ENCODE measurements at places on chromosomes 2 and 18. TPM values are rescaled to one million over a fixed set of nuclear protein-coding genes. Genes with fewer than 3 reads are reported as not detected.

DNA sequence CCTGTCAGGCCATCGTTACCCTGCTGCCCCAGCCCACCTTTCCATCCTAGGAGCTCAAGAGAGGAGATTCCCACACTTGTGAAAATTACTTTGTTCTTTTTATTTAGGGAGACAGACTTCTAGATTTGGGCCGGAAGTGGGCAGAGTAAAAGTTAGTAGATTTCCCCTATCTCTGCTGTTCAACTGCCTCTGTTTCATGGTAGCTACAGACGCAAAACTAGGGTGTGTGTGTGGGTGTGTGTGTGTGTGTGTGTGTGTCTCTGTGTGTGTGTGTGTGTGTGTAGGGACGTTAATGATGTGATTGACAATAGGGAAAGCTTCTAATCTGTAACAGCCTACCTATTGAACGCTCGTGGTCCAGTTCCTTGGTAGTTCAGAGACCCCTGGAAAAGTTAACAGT, 438 bp downstream of the PSMA8 start:
- no peak for DNase-seq
- no peaks in the 10 kb centered on the region for H3K4me1 ChIP-seq
- H3K36me3 ChIP-seq, result no peaks in the 10 kb centered on the region

DNA sequence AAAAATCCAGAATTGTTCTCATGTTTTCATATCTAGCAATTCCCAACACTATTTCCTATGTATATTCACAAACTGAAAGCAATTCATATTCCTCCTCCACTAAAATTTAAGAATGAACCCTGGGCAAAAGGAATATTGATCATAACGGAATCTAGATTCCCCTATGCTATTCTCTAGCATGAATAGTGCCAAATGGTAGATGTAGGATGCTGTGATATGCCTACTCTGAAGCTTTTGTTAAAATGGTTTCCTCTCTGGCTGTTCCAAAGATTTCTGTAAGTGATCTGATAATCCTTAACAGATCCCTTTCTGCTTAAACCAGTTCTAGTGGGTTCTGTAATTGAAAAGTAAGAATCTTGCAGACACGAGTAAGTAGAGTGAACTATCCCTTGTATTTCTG, 298.0 kb upstream of the TANK start:
- DNase-seq, result no peak
- H3K4me1 ChIP-seq, result no peaks in the 10 kb centered on the region
- H3K4me3 ChIP-seq, result no peak overlapping the region
- no peaks in the 10 kb centered on the region for H3K36me3 ChIP-seq

- no peaks in the 10 kb centered on the region for H3K36me3 ChIP-seq
- no peak for DNase-seq
- H3K4me1 ChIP-seq, result no peaks in the 10 kb centered on the region
- no peaks in the 10 kb centered on the region for H3K27me3 ChIP-seq
These were observed 117.5 kb downstream of the ACVR1 start for GRCh38 chr2:157758586-157758985.

GRCh38 chr2:31778153-31778552, 197.4 kb upstream of the SRD5A2 start:
- H3K27me3 ChIP-seq, result no peaks in the 10 kb centered on the region
- no peak for DNase-seq
- no peak overlapping the region for H3K4me3 ChIP-seq
- no peak overlapping the region for H3K27ac ChIP-seq
- no peaks in the 10 kb centered on the region for H3K4me1 ChIP-seq

GRCh38 chr2:3138621-3139020, 239.0 kb downstream of the EIPR1 start:
- no peaks in the 10 kb centered on the region for H3K27me3 ChIP-seq
- no peak overlapping the region for H3K27ac ChIP-seq
- no peaks in the 10 kb centered on the region for H3K4me1 ChIP-seq
- H3K36me3 ChIP-seq, result no peaks in the 10 kb centered on the region
- DNase-seq, result no peak

Gene XIRP2
- not detected for total RNA-seq
